ENCODE measurements at places on chromosomes 11 and 22. TPM values are rescaled to one million over a fixed set of nuclear protein-coding genes. Genes with fewer than 3 reads are reported as not detected.
A peak's percentile ranks its signal among the peaks of the same experiment; 100 is the strongest.

The DEFB131B gene
- total RNA-seq = not detected

GRCh38 chr11:78203184-78203583 is 14.5 kb downstream of the USP35 start:
- no peak overlapping the region for H3K27ac ChIP-seq
- no peaks in the 10 kb centered on the region for H3K27me3 ChIP-seq
- peaks cover 6% of the 10 kb centered on the region for H3K4me1 ChIP-seq
- H3K36me3 ChIP-seq = peaks cover 15% of the 10 kb centered on the region

DNA sequence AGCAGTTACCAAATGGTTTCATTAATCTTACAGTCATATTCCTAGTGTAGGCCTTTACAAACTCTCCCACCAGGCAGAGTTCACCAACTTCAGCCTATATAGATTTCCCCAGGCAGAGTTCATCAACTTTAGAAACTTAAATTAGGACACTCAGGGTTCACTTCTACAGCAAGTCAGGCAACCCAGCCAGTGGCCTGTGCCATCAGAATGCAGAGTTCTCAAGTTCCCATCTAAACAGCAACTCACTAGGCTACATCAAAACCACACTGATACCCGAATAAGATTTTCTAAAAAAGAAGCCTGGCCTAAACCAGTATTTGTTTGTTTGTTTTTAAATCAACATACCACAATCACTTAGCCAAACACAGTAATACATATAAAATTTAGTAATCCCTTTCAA is 33.7 kb downstream of the PICALM start:
- no peaks in the 10 kb centered on the region for H3K27me3 ChIP-seq
- peak overlapping the region; percentile 51 for H3K27ac ChIP-seq
- no peak overlapping the region for H3K4me3 ChIP-seq
- H3K4me1 ChIP-seq = peaks cover 45% of the 10 kb centered on the region

GRCh38 chr11:67663532-67664212 is 10.8 kb downstream of the ALDH3B2 start:
- no peaks in the 10 kb centered on the region for H3K4me1 ChIP-seq
- no peak for DNase-seq
- H3K4me3 ChIP-seq = no peak overlapping the region

GRCh38 chr11:10561947-10562346 is 6.5 kb downstream of the LYVE1 start:
- H3K36me3 ChIP-seq = no peaks in the 10 kb centered on the region
- no peak for DNase-seq
- H3K4me1 ChIP-seq = peaks cover 7% of the 10 kb centered on the region

DNA sequence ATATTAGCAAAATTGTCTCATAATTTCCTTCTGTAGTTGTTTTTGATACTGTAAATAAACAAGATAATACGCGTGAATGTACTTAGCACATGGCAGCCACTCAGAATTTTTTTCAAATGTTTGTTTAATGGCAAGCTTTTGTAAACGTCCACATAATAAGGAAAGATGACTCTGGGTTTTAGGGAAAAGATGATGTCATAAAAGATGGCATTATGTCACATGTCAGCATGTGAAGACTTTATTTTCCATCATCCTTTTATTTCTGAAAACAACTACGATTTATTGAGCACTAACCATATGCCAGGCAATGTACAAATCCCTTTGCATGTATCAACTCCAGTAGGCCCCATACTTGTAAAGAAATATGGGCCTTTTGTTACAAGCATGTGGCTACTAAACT is 139.9 kb downstream of the C11orf91 start:
- peaks cover 26% of the 10 kb centered on the region for H3K4me1 ChIP-seq
- DNase-seq = no peak
- peak overlapping the region; percentile 19 for H3K27ac ChIP-seq
- peaks cover 40% of the 10 kb centered on the region for H3K36me3 ChIP-seq

DNA sequence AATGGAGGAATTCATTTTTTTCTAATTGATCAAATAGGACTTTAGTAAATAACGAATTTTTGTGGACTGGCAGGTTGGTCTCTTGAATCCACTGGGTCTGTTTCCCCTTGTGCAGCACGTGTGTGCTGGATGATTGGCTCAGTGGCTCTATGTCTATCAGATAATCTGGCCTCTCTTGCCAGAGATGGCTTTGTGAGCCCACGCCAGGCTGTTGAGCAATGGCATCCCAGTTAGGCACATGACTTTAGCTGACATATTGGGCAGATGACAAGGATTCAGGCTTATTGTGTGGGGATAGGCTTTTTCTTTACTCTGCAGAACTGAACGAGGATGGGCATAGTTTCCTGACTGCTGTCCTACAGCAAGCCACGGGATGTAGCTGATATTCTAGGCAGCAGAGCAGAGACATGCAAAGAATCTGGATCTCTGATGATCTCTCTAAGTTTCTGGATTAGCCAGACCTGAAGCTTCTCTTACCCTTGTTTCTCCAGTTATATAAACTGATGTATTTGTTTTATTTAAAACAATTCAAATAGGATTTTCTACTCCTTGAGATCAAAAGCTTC is 144.9 kb downstream of the ARHGAP42 start:
- no peak for DNase-seq
- peaks cover 36% of the 10 kb centered on the region for H3K4me1 ChIP-seq
- H3K4me3 ChIP-seq = no peak overlapping the region
- H3K27ac ChIP-seq = no peak overlapping the region
- peaks cover 2% of the 10 kb centered on the region for H3K27me3 ChIP-seq
- H3K36me3 ChIP-seq = no peaks in the 10 kb centered on the region

DNA sequence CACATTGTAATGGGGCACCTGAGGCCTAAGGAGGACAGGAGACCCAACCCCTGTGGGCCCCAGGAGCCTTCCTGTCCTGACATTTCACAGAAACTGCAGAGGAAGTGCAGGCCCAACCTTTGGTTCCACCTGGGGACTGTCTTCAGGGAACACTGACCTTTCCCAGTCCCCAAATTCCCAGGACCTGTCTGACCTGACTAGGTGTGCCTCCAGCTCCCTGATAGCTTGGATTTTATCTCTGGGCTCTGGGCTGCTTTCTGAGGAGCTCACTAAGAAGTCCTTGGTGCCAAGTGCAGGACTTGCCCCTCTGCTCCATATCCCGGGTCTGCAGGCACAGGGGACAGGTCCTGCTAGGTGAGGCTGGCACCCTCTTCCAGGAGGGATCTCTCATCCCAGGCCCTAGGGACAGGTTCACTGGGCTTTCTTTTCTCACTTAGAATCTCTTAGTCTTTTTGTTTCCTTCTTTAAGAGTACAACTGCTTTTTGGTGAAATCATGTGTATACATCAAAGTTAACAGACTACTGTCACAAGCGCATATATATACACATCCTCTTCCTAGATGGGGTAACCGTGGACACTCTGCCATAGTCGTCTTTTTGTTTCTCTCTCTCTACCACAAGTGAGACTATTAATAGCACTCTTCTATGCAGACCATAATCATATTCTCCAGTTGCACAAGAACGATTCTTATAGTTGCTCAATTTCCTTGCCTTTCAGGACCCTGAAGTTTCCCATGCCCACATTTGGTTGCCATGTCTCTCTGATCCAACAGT is 72.0 kb upstream of the IGLL5 start:
- no peak overlapping the region for H3K4me3 ChIP-seq
- H3K36me3 ChIP-seq = no peaks in the 10 kb centered on the region
- H3K4me1 ChIP-seq = no peaks in the 10 kb centered on the region
- DNase-seq = no peak
- H3K27ac ChIP-seq = no peak overlapping the region

DNA sequence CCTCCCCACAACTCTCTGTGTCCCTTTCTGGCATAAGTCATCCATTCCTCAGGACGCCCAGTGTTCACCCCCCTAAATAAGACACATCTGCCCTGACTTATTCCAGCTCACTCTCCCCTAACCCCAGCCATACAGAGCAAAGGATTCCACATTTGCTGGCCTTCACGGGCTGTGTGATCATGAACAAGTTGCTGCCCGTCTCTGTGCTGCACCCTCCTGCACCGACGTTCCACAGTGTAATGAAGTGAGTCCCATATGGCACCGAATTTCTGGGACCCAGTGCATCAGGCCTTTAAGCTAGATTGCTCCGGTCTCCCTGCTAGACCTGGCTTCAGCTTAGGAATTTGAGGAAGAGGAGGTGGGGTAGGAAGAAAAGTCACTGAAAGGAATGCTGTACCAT is 22.4 kb upstream of the LRRC32 start:
- H3K27ac ChIP-seq = no peak overlapping the region
- H3K4me3 ChIP-seq = no peak overlapping the region
- H3K36me3 ChIP-seq = no peaks in the 10 kb centered on the region
- no peak for DNase-seq

The USP2 gene
- 0.71 TPM for total RNA-seq

DNA sequence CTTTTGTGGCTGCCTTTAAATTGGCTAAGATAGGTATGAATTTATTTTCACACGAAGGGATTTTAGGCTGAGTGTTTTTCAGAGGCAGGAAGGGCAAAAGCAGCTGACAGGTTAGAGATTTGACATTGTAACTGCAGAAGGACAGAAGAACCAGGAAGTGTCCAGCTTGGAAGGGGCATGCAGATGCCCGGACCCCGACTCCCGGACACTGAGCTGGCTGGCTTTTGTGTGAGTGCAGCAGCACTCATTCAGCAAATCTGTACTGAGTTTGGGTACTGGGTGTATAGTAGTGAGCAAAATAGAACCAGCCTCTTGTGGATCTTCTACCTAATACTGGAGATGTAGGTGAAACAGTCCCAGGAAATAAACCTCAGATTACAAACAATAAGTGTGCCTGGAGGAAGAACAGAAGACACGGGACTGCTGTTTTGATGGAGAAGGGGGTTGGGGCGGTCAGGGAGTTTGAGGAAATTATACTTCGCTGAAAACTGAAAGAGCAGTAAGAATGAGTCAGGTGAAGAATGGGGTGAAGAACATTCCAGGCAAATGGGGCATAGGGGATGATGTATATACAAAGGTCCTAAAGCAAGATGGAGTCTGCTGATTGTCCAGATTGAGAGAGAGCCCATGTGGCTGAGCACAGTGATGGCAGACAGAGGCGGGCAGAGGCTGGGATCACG is 64.6 kb downstream of the PPFIBP2 start:
- H3K36me3 ChIP-seq = no peaks in the 10 kb centered on the region
- peak overlapping the region; percentile 87 for H3K4me3 ChIP-seq
- peaks cover 79% of the 10 kb centered on the region for H3K4me1 ChIP-seq
- H3K27me3 ChIP-seq = no peaks in the 10 kb centered on the region
- no peak for DNase-seq
- peak overlapping the region; percentile 90 for H3K27ac ChIP-seq

Data from HFFc6 (cell line).